ENCODE measurements at places on chromosomes 5 and 9.

DNA sequence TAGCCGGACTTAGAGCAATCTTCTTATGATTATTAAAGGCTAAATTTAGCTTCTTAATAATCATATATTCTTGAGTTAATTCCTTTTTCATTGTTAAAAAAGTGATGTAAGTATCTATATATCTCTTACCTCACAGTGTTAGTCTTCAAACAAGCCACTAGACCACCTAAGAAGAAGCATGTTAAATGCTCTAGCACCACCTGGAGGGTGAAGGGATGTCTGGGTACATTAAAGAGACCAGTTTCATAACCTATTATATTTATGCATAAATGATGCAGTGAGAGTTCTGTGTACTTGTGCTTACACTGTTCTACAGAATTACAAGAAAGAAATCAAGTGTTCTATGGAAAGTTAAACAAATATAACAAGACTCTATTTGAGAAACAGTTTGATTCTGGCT is 55.9 kb upstream of the SLCO6A1 start:
- no peak for DNase-seq

- no peak for DNase-seq
These were observed 413.6 kb upstream of the TNC start for GRCh38 chr9:115531410-115532125.

DNA sequence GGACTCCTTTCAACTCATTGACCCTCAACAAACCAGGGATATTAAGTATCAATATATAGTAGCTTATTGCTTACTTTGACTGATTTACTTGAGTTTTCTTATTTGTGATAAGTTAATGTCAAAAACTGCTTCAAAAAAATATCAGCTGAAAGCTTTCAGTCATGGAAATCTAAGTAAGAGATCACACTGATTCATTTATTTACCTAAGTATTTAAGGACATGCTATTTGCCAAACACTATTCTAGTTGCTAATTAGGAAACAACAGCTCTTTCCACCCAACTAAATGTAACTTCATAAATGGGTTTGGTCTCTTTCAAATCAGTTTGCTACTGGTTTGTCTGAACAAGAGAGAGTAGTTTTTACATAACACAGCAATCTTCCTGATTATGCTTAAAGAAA is 48.2 kb downstream of the CHD1 start:
- DNase-seq, result no peak

- no peak for DNase-seq
These were observed 9.5 kb downstream of the KCNV2 start for GRCh38 chr9:2726650-2727340.
